ENCODE measurements at places on chromosomes 16 and 17.

DNA sequence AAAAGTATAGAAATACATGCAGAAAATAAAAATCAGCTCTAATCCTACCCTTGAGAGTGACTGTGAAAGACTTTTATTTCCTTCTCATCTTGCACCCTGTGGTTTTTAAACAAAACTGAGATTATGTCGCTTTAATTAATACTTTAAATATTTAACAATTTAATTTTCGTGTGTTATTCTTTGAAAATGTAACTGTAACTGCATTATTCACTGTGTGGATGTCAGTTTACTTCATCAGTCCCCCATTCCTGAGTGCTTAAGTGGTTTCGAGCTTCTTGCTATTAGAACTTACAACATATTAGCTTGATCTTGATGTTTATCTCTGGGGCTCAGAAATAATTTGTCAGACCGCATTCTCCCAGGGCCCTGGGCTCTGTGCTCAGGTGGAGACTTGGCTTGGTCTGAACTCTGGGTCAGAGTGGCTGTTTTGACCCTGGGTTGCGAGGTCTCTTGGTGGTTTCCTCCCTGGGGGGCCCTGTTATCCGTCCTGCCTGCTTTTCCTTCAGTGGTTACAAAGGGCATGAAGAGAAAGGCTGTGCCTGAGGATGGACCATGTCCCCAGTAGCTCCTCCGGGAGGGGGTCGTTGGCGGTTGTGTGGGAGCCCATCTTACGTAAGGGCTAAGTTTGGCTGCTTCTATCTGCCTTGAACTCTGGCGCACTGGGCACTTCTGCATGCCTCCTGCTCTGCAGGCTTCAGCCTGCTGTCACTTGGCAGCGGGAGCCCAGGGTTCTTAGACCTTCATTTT, 25.7 kb downstream of the AKAP1 start:
- no peak for DNase-seq

DNA sequence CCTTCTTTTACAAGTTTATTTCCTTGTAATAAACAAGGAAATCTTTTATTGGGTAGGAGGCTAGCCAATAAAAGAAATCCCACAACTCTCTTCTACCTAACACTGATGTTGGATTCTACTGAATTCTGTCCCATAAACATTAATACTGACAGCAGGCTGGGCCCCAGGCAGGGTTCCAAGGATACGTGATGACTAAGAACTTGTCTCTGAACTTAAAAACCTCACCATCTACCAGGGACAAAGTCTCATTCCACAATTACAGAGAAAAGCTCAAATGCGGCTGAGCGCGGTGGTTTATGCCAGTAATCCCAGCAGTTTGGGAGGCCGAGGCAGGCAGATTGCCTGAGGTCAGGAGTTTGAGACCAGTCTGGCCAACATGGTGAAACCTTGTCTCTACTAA, 64.9 kb downstream of the ARHGAP17 start:
- DNase-seq, result no peak

DNA sequence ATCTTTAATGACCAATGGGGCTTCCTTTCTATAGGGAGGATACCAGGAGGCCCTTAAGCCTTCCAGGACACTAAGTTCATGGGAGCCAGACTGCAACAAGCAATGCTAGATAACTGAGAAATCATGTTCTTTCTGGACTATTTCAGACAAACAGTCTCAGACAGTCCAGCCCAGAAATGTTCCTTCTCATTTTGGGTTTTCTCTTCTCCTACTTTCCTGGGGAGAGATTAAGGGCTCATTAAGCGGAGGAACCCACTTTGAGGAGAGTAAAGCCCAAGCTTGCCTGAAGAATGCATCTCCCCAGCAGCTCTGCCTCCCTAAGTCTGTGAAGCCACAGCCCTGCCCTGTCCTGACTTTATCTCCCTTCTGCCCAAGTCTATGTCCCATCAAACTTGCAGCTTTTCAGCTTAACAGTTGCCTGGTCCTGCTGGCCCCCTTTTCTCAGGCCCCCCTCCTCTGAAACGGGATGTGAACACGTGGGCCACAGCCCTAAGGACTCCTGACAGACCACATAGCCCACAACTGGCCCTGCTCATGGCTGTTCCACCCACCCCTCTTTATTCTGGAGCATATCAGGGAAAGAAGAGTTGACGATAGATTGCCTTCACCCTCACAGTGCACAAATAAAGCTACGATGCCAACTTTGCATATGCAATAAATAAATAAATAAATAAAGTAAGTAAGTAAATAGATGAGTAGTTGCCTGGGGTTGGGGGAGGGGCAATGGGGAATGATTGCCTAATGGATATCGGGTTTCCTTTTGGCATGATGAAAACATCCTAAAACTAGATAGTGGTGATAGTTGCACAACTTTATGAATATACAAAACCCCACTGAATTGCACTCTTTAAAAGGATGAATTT, 111.0 kb downstream of the N4BP1 start:
- DNase-seq, result no peak

- no peak for DNase-seq
Observed at GRCh38 chr16:82524976-82525375, 101.8 kb upstream of the CDH13 start.

DNA sequence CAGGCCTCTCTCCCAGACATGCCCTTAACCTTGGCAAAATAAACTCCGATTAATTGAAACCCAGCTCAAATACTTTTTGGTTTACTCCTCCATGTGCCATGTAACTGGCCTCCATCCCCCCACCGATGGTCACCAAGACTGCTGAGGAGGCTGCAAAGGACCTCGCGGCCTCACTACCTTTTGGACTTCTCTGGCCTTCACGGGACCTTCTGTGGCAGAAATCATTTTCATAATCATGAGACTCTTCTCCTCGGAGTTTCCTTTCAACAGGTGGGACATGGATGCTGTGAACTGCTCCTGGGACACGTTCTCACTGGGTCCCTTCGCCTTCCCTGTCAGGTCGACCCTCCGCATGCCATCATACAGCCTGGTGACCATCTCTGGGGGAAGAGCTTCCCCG, 9.0 kb downstream of the MEAK7 start:
- no peak for DNase-seq

DNA sequence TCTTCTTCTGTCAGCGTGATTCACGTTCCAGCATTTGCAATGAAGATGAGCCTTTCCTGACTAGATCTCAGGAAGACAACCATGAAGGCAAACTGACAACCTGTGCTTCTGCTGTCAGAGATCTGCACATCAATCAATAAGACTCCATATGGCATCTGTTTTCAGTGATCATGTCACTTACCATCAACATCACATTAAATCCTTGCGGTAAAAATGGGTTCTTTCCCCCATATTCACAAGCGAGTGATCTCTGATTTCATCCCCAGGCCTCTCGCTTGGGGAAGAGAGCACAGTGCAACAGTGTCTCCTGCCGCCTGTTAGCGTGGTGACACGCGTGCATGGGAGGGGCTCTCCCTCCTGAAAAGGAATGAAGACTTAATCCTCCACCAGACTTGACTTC, 11.1 kb downstream of the NACA2 start:
- DNase-seq, result no peak

GRCh38 chr16:62392698-62393097, 356.5 kb upstream of the CDH8 start:
- no peak for DNase-seq

DNA sequence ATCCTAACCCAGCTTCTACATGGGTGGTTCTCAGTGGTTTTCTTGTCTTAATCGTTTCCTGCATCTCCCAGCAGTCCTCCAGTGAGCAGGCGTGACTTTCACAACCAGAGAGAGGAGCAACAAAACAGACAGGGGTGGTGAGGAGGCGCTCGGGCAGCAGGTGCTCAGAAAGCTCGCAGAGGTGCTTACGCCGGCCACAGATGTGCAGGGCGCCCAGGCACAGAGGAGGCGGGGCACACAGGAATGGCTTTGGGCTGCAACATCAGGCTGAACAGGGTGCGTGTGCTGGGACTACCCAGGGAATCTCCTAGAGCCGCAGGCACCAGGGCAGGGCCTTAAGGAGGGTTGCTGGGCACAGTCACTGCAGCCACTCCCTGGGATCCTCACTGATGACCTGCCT, 32.6 kb downstream of the KLHDC4 start:
- DNase-seq, result peak; percentile 33

DNA sequence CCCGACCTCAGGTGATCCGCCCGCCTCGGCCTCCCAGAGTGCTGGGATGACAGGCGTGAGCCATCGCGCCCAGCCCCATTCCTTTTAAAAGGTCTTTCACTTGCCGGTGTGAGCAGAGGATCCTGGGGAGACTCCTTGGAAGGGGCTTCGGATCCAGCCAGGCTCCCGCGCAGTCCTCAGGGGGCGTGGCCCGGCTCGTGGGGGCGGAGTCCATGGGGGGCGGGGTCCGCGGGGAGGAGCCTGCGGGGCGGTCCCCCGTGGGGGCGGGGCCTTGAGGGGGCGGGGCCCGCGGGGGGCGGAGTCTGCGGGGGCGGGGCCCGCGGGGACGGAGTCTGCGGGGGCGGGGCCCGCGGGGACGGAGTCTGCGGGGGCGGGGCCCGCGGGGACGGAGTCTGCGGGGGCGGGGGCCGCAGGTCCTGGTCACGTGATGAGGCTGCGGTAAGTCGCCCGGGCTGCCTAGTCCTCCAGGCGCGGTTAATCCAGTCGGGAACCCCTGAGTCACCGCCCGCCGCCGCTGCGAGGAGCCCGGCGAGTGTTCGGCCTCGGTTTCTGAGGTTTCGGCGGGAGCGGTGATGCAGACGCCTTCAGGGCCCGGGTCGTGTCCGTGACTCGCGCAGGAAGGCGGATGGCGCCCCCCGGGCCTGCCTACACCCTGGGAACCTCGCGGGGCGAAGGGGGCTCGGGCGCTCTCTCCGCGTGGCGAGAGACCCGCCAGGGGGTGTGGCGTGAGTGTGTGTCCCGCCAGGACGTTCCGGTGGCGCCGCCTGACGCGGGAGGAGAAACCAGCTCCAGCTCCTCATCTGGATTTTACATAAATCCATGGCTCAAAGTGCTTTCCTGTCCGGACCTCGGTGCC, 23.6 kb upstream of the ABR start:
- DNase-seq, result peak; percentile 41

DNA sequence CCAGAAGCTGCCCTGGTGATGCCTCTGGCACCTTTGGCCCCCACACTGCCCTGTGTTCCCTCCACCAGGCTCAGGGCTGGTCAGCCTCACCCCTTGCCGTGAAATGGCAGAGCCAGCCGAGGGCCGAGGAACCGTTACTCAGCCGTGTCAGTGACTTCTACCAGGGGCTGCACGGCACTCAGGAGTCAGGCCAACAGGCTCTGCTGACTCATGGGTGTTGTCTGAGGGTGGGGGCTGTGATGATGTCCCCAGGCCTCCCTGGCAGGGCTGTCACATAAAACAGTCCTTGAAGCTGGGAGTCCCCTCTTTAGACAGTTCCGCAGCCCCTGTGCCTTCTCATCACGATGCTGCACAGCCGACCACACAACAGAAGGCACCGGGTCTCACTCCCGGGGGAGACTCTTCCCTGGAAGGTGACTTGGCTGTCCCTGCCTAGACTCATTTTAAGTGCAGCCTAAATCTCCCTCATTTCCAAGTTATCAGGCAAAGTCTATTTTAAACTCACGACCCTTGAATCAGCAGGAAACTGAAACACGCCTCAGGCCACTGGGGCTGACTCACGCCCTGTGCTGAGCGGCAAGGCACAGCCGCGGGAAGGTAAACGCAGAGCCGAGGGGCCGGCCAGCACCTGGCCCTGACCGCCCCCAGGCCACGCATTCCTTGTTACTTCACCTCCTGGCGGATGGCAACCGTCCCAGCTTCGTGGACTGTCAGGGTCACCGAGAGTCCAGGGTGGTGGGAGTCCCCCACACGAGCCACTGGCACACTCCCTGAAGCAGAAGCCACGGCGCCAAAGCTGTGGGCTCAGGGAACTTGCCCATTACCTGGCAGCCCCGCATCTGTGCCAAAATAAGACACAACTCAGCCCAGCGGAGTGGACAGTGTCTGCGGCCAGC, 102.6 kb downstream of the ZNF778 start:
- no peak for DNase-seq

GRCh38 chr16:84528322-84528721, 23.9 kb upstream of the MEAK7 start:
- DNase-seq, result no peak

DNA sequence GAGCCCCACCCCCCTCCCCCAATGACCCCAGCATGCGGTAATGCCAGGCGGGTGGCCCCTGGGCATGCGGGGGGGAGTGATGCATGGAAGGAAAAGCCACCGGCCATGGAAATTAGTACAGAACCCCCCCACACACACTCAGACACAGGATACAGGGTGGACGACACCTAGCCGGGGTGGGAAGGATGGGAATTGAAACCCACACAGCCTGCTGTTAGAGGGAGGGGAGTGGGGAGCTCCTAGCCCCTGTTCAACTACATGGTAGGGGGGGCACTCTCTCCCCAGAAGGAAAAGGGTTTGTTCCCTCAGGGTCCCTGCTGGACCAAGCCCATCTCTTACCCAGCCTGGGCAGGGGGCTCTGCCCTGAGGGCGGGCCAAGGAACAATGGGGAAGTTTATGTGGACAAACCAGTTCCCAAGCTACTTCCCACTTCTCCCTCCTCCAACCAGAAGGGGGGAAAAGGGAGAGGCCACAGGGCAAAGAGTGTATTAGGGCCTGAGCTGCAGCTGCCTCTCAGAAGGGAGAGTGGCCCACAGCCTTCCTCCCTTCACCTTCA, 5.2 kb downstream of the TMUB2 start:
- no peak for DNase-seq

DNA sequence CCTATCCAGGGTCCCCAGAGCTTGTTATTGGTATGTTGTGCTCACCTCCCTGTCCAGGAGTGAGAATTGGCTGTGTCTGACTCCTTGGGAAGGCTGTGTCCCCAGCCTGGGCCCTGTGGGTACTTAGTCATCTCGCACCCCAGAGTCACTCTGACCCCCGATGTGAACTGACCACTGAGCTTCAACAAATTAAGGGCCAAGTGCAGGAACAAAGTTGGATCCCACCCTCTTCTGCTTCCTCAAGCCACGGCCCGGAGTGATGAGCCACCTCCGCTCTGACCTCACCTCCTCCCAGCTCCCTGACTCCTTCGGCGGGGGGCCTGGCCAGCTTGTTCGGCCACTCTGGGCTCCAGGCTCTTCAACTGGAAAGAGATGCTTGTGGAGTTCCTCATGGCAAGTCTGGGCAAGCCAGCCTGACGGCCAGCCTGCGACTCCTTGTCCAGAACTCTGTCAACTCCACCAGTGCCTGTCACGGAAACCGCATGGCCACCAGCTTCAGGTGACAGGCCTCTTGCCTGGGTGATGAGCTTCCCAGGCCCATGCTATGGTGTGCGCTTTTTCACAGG, 22.3 kb upstream of the MPRIP start:
- no peak for DNase-seq

DNA sequence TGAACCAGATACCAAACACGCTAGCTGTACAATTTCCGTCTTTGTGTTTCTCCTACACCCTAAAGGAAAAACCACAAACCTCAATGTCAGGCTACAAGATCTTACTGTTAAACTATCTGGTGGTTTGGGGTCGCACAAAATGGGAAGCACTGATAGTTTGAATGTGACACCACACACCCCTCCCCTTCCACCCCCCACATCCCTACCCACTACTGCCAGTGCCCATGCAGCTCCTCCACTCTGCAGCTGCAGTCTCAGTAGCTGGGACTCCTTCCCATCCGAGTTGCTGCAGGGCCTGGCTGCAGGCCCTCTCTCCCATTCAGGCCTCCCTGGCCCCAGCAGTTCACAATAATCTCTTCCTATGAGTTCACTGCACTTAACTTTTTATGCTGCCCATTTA, 18.4 kb downstream of the TRAP1 start:
- DNase-seq, result peak; percentile 20

Data from activated CD4-positive, alpha-beta T cell treated with anti-CD3 and anti-CD28 coated beads, Interleukin-2, amount 10 ng/mL, durations not matched to agents 7 days and 5 days (primary cell).